ENCODE measurements at places on chromosomes 2 and 18. TPM values are rescaled to one million over a fixed set of nuclear protein-coding genes. Genes with fewer than 3 reads are reported as not detected.

ADGRF3 gene
- 0.09 TPM for total RNA-seq

ELOA2 gene
- not detected for total RNA-seq

SLC5A7 gene
- not detected for total RNA-seq

CD8B gene
- not detected for total RNA-seq

C2orf80 gene
- total RNA-seq, result not detected

PKP4 gene
- total RNA-seq, result 41.3 TPM

VSNL1 gene
- not detected for total RNA-seq

ABCG5 gene
- total RNA-seq, result not detected

ANKAR gene
- 8.3 TPM for total RNA-seq

LRRC30 gene
- total RNA-seq, result not detected

C1QL2 gene
- total RNA-seq, result not detected

MDH1B gene
- 0.11 TPM for total RNA-seq
